Uterus (tissue), 4 donors: ENCODE measurements at places on chromosomes 2 and 18. TPM values are rescaled to one million over a fixed set of nuclear protein-coding genes. Genes with fewer than 3 reads are reported as not detected.

DNA sequence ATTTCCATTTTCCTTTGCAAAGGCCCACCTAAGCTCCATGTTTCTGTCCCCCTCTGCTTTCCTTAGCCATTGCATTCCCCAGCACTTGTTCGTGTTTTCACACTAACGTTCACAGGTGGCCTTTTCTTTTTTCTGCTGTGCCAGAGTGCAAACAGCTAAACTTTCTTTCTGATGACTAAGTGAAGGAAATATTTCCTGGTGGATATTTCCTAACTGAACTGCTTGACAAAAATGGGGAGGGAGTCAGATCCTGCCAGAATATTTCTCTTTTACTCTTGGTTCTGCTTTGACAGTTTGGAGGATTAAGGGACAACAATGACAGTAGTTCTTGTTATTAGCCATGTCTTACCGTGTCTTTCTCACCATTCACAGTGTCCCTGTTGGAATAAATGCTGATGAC is 344.0 kb downstream of the ARHGAP15 start:
- no peak overlapping the region for H3K27ac ChIP-seq
- DNase-seq: no peak
- no peaks in the 10 kb centered on the region for H3K27me3 ChIP-seq
- H3K4me3 ChIP-seq: no peak overlapping the region

GRCh38 chr2:174764280-174765255 is at the start of gene CHRNA1:
CHRNA1 (minus strand) TSS chr2:174764472; CDS start chr2:174764394, 78 bp downstream.
- DNase-seq: no peak
- H3K27me3 ChIP-seq: no peaks in the 10 kb centered on the region
- H3K4me3 ChIP-seq: no peak within 1 kb of the TSS
- no peaks in the 10 kb centered on the region for H3K4me1 ChIP-seq
- no peak within 1 kb of the TSS for H3K27ac ChIP-seq

The GCG gene
- total RNA-seq: not detected

DNA sequence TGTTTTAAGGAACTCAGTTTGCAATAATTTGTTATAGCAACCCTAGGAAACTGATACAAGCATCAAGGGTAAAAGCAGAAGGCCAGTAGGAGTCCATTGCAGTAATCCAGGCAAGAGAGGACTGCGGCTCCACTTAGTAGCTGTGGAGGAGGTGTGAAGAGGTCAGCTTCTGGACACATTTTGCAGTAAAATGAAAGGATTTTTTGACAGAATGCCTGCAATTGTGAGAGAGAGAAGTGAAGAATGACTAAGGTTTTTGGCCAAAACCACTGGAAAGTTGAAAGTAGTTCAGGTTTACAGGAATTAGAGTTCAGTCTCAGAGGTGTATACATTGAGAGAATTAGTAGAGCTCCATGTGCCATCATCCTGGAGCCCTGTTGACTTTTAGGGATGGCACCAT is 129.5 kb downstream of the RHBDD1 start:
- DNase-seq: no peak
- H3K36me3 ChIP-seq: no peaks in the 10 kb centered on the region
- H3K4me1 ChIP-seq: no peaks in the 10 kb centered on the region

DNA sequence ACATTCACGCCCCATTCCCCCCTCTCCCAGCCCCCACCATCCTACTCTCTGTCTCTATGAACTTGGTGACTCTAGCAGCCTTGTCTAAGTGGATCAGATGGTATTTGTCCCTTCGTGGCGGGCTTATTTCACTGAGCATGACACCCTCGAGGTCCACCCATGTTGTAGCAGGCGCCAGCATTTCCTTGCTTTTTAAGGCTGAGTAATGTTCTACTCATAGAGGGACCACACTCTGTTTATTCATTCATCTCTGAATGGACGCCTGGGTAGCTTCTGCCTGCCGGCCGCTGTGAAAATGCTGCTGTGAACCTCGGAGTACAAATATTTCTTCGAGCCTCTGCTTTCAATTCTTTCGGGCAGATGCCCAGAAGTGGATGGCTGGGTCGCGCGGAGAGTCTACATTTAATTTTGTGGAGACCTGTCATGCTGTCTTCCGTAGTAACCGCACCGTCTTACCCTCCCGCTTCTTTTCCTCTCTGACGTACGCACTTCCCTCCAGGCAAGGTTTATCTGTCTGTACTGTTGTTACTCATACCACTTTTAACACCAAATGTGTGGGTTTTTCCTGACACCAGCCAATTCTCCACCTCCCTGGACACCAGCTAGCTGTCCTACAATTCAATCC is 5.6 kb downstream of the CROCC2 start:
- H3K36me3 ChIP-seq: no peaks in the 10 kb centered on the region
- no peaks in the 10 kb centered on the region for H3K4me1 ChIP-seq
- H3K4me3 ChIP-seq: no peak overlapping the region
- no peaks in the 10 kb centered on the region for H3K27me3 ChIP-seq

- no peak overlapping the region for H3K4me3 ChIP-seq
- no peaks in the 10 kb centered on the region for H3K4me1 ChIP-seq
- H3K27ac ChIP-seq: no peak overlapping the region
- DNase-seq: no peak
- H3K36me3 ChIP-seq: no peaks in the 10 kb centered on the region
- no peaks in the 10 kb centered on the region for H3K27me3 ChIP-seq
Observed at GRCh38 chr2:223779877-223780276, 57.5 kb downstream of the AP1S3 start.

- H3K4me3 ChIP-seq: no peak overlapping the region
- no peak overlapping the region for H3K27ac ChIP-seq
- no peaks in the 10 kb centered on the region for H3K27me3 ChIP-seq
- no peaks in the 10 kb centered on the region for H3K36me3 ChIP-seq
- H3K4me1 ChIP-seq: no peaks in the 10 kb centered on the region
Observed at GRCh38 chr2:28929581-28929980, 35.1 kb downstream of the WDR43 start.

DNA sequence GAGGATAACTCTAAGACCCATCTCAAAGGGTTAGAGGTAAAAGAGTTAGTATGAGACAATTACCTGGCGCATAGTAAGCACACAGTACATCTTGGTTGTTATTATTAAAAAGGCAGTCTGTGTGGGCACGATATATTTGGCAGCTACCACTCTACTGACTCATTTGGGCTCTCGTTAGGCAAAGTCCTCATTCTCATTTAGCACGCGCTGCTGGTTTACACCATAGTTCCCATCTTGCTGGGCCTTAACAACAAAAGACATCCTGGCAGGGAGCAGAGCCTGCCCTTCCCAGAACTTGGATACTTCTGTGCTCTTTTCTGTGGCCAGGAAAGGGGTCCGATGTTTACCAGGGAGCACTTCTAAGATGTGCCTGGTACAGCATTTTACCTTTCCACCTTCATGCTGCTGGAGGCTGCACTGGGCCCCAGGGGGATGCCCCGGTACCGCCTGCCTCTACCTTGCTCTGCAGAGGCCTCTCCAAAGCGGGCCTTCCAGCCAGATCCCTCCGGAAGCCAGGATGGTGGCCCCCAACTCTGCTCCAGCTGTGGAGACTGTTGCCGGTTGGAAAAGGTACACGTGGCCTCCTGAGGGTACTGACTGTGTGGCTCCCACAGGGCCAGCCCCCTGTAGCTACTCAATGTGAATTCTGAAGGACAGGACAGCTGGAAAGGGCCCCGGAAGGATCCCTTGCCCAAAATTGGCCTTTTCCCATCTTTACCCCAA is 15.0 kb downstream of the GLI2 start:
- no peaks in the 10 kb centered on the region for H3K27me3 ChIP-seq
- DNase-seq: no peak
- H3K4me1 ChIP-seq: no peaks in the 10 kb centered on the region
- H3K4me3 ChIP-seq: no peak overlapping the region
- peak overlapping the region; percentile 23 for H3K27ac ChIP-seq
- no peaks in the 10 kb centered on the region for H3K36me3 ChIP-seq

DNA sequence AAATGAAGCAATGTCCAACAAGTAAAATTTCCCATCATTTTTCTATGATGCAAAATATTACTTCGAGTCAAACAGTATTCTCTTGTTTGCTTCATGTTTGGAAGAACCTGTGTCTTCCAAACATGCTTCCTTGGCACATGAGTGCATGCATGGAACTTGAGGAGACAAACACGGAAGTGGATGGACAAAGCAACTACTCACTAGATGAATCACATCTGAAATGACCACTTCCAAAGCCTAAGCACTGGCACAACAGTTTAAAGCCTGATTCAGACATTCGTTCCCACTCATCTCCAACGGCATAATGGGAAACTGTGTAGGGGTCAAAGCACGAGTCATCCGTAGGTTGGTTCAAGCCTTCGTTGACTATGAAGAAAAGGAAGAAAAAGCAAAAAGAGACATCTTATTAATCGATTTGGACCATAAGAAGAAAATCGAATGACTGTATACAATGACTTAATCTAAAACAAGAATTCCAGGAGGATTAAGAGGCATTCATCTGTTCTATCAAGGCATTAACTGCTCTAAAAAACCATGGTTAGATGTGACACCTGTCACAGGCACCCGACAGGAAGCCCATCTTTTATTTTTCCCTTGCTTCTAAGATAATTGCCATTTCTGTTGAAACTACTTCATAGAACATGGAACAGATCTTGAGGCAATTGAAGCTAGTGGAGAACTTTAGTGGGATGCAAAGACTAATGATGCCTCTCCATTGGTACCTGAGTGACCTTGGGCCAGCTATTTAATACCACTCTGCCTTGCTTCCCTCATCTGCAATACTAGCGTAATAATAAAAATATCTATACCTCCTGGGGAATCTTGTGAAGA is 56.0 kb downstream of the ATIC start:
- no peaks in the 10 kb centered on the region for H3K36me3 ChIP-seq
- no peak for DNase-seq
- H3K27me3 ChIP-seq: no peaks in the 10 kb centered on the region
- H3K4me1 ChIP-seq: no peaks in the 10 kb centered on the region
- no peak overlapping the region for H3K27ac ChIP-seq
- no peak overlapping the region for H3K4me3 ChIP-seq
